LHCN-M2 (cell line): ENCODE measurements at places on chromosomes 6 and 20. TPM values are rescaled to one million over a fixed set of nuclear protein-coding genes. Genes with fewer than 3 reads are reported as not detected.

- peak; percentile 64 for DNase-seq
These were observed 26.8 kb upstream of the MMP24 start for GRCh38 chr20:35199740-35200139.

DNA sequence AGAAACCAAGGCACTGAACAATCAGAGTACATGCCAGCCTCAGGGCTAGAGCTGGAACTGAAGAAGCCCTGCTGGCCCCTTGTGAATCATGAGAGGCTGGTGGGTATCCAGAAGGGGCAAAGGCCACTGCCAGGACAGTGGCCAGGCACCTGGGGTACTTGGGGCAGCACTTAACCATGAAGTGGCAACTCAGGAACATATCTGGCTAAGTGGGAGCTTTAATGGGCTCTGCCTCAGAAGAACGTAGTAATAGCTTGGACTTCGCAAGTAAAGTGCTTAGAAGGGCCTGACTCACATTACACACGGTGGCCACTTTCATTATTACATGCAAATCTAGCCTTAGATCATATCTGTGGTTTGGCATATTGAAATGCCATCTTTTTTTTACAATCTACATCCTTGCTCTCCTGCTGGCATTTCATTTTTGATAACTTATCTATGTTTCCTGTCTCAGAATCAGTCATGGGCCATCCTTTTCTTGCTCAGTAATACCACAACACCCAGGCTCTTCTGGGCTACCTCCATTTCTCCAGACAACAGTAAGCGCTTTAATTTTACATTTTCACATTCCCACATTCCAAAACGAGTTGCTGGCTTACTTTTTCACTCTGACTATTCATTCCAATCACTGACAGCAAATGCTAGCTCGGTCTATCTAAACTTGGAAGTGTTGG, 21.6 kb downstream of the NAPB start:
- DNase-seq, result peak; percentile 19

DNA sequence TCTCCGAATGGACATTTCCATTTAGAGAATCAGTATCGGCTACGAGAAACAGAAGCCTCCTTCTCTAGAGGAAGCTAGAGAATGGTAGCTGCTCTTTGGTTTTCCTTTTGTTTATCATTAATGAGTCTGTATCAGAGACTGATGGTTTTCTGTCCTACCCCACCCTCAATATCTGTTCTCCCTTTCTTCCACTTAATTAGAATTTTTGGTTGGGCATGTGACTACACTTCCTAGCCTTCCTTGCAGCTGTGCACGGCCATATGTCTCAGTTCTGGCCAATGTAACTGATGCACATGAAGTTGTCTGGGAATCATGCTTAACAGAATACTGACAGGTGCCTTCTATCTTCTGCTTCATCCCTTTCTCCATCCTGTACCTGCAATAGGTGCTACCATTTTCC, 19.0 kb downstream of the RNF24 start:
- DNase-seq, result no peak

PTCRA gene
- not detected in 2 replicates for total RNA-seq

DNA sequence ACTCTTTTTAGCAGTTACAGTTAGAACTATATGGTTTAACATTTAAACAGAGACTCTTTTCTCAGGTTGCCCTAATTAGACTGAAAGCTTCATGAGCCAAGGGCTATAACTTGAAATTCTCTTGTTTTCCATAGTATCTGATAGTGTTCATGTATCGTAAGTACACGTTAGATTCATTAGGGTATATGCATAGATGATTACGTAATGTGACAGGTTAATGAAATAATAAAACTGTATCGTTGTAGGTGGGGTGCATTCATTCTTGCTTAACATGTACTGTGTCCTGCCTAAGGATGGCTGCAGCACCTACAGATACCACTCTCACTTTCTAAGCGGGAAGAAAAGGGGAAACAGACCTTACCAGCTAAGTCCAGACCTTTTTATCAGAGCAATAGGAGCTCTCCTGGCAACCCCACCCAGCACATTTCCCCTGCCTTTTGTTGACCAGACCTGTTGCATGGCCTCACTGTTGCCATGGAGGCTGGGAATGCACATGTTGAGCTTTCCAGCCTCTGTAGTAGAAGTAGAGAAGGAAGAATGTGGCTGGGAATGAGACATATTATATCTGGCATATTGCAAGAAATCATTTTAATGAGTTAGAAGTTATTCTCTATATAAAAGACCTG, 83.0 kb downstream of the MAP3K4 start:
- DNase-seq, result no peak

DNA sequence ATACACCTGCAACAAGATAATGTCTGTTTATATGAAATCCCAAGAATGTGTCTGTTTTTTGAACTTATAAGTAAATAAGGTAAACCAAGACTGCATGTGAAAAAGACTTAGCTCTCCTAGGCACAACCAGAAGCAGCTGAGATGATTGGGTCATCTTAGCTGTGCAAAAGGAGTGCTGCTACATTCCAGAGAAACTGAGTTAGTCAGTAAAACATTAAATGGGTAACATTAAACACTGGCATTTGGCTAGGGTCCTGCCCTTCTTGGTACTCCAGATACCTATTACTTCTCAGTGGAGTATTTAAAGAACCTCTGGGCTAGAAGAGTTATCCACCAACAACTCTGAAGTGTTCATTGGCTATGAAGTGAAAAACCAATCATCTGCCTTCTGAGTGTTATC, 47.8 kb downstream of the ILRUN start:
- no peak for DNase-seq

DNA sequence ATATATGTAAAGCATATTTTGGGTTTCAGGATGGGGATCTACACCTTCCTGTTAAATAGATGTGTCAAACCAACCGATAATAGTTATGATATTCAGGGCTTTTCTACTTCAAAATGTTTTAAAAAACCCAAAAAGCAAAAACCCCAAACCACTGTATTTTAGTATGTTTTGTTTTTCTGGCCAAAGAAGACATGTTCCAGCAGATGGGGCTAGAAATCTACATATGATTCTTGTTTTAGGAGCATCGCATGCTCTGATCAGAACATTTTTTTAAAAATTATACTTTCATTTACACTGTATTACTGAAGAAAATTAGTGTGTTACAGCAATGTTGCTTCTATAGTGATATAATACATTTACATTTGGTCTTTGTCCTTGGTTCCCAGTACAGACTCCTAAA, 11.0 kb downstream of the RMND1 start:
- DNase-seq, result no peak

DNA sequence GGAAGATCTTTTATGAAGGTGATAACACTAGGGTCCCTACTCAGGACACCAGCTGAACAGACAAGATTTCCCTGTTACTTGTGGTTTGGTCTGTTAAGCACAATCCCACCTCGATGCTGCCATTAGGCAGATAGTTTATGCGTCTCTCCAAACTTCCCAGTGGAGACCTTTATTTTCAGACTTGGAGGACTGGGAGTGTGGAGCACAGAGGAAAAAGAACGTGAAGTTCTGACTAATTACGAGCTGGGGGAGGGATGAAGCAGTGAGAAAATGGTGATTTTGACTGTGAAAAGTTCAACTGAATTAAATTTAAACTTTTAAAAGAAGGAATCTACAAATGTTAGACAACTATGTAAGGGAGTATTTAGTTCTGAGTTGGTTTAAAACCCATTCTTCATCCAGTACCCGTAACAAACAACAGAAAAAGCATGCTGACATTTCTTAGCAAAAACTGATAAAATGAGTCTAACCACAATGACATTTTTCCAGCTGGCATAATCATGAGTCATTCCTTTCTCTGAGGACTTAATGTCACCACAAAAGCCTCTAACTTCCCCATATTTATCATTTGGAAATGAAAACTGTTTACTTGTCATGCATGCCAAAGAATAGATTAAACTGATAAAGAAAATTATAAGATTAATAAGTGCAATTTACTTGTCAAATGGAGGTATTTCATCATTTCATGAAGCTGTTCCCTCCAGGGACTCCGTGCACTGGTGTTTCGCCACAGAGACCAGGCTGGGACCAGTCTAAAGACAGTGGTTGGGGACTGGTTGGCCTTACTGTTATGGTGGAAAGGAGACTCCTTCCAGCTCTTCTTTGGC, 113.3 kb upstream of the SSTR4 start:
- DNase-seq, result peak; percentile 94

NOX3 gene
- not detected in 2 replicates for total RNA-seq

DNA sequence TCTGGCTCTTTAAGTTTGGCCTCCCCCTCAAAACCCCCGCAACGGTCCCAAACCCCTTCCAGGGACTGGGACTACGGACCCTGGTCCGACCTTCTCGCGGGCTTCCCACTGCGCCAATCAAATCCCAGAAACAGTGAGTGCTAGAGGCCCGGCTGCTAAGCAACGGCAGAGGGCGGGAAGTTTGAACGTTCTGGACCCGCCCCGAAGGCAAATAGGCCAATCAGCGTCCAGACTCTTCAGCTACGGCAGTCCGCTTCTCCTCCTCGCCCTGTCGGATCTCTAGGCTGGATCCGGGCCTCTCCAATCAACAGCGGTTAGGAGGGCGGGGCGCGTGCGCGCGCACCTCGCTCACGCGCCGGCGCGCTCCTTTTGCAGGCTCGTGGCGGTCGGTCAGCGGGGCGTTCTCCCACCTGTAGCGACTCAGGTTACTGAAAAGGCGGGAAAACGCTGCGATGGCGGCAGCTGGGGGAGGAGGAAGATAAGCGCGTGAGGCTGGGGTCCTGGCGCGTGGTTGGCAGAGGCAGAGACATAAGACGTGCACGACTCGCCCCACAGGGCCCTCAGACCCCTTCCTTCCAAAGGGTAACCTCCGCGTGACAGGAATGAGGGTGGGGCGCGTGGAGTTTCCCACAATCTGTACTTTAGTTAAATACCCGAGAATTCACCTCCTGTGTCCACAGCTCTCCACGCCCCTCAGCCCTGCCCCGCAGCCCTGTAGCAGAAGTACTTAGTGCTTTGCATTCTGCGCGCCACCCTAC, at the start of gene MSH5:
Gene MSH5 (plus strand): TSS at position 367 of the 758 bp plus-strand sequence. CDS start 462 bp downstream, outside the sequence.
- DNase-seq, result peak; percentile 99

KIAA0408 gene
- total RNA-seq, result 2.4 and 5.0 TPM in 2 replicates

COL19A1 gene
- 0.26 and 0.40 TPM in 2 replicates for total RNA-seq

CBLN4 gene
- total RNA-seq, result not detected in 2 replicates

GRCh38 chr20:38238829-38239228, 21.7 kb downstream of the KIAA1755 start:
- no peak for DNase-seq

GRCh38 chr6:11485271-11485670, 52.3 kb upstream of the TMEM170B start:
- DNase-seq, result no peak

DNA sequence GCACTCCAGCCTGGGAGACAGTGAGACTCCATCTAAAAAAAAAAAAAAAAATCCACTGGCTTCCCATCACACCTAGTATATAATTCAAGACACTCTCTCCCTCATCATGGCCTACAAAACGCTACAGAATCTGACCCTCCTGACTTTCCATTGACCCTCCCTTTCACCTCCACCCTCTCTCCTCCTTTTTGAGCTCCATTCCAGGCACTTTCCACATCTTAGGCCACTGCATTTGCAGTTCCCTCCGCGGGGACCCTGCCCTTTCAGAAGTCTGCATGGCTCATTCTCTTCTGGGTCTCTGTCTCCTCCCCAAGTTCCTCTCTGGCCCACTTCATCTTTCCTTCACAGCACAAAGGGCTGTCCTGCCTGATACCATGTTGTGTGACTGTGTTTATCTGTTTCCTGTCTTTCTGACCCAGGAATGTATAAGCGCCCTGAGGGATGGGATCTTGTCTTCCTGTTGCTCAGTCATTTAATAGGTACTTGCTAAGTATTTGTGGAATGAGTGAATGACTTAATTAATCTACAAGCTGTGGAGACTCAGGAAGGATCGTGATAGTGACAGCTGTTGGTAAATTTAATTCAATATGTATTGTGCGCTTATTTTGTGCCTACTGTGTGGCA, 35.2 kb downstream of the NCR2 start:
- no peak for DNase-seq

GRCh38 chr6:105489216-105489530, 86.3 kb upstream of the PREP start:
- no peak for DNase-seq
